Ascending aorta (tissue), 2 donors: ENCODE measurements at places on chromosomes 7 and 10.
A peak's percentile ranks its signal among the peaks of the same experiment; 100 is the strongest.

GRCh38 chr10:71737001-71737833, 17.6 kb upstream of the C10orf105 start:
- no peaks in the 10 kb centered on the region for H3K36me3 ChIP-seq
- no peaks in the 10 kb centered on the region for H3K27me3 ChIP-seq
- no peaks in the 10 kb centered on the region for H3K4me1 ChIP-seq
- H3K4me3 ChIP-seq, result no peak overlapping the region

GRCh38 chr10:44956226-44956625, 3.4 kb upstream of the RASSF4 start:
- no peak overlapping the region for H3K4me3 ChIP-seq
- H3K27me3 ChIP-seq, result no peaks in the 10 kb centered on the region
- DNase-seq, result no peak
- H3K27ac ChIP-seq, result no peak overlapping the region
- no peaks in the 10 kb centered on the region for H3K36me3 ChIP-seq

GRCh38 chr10:29205787-29206186, 83.1 kb upstream of the LYZL1 start:
- H3K27me3 ChIP-seq, result no peaks in the 10 kb centered on the region
- no peaks in the 10 kb centered on the region for H3K4me1 ChIP-seq
- no peak for DNase-seq
- H3K4me3 ChIP-seq, result no peak overlapping the region
- H3K27ac ChIP-seq, result no peak overlapping the region
- H3K36me3 ChIP-seq, result no peaks in the 10 kb centered on the region

GRCh38 chr7:135186841-135187253, 16.3 kb upstream of the CYREN start:
- H3K4me3 ChIP-seq, result no peak overlapping the region
- H3K36me3 ChIP-seq, result peaks cover 98% of the 10 kb centered on the region
- DNase-seq, result no peak
- H3K27ac ChIP-seq, result no peak overlapping the region

GRCh38 chr7:711922-712380, 14.5 kb upstream of the DNAAF5 start:
- peak overlapping the region; percentile 70 for H3K4me3 ChIP-seq
- no peaks in the 10 kb centered on the region for H3K36me3 ChIP-seq
- no peaks in the 10 kb centered on the region for H3K4me1 ChIP-seq
- H3K27me3 ChIP-seq, result no peaks in the 10 kb centered on the region
- no peak overlapping the region for H3K27ac ChIP-seq
- no peak for DNase-seq

DNA sequence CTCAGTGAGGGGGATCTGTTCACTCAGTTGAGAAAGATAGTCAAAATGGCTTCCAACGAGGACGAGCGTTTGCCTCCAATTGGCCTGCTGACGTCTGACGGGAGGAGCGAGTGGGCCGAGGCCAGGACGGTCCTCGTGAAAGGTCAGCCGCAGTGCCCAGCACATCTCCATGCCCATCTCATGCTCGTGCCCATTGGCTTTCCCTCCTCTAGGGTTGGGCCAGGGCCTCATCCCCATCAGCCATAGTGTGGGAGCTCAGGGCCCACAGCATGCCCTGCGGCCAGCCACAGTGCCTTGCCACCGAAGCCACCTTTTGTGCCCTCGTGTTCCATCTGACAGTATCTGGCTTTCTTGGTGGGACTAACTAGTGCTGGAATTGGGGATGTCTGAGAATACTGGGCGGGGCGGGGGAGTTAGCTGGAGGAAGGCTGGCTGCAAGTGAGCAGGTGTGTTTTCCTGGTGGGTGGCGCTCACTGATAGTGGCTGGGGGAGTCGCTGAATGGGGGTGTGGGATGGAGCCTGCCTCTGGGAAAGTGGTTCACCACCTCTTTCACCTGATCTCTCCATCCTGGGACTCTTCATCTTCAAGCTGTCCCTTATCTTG, 13.9 kb downstream of the CHAT start:
- H3K36me3 ChIP-seq, result no peaks in the 10 kb centered on the region
- no peaks in the 10 kb centered on the region for H3K27me3 ChIP-seq
- no peak overlapping the region for H3K27ac ChIP-seq
- DNase-seq, result no peak
- no peaks in the 10 kb centered on the region for H3K4me1 ChIP-seq

GRCh38 chr10:93072225-93072712, 1.4 kb upstream of the CYP26A1 start:
- H3K27ac ChIP-seq, result no peak overlapping the region
- H3K27me3 ChIP-seq, result peaks cover 15% of the 10 kb centered on the region
- H3K36me3 ChIP-seq, result no peaks in the 10 kb centered on the region
- peaks cover 36% of the 10 kb centered on the region for H3K4me1 ChIP-seq
- DNase-seq, result no peak
- H3K4me3 ChIP-seq, result peak overlapping the region; percentile 66

GRCh38 chr10:103850572-103850895, 4.8 kb downstream of the SH3PXD2A start:
- DNase-seq, result no peak
- no peaks in the 10 kb centered on the region for H3K27me3 ChIP-seq
- H3K36me3 ChIP-seq, result no peaks in the 10 kb centered on the region
- peak overlapping the region; percentile 45 for H3K4me3 ChIP-seq
- H3K4me1 ChIP-seq, result peaks cover 49% of the 10 kb centered on the region

DNA sequence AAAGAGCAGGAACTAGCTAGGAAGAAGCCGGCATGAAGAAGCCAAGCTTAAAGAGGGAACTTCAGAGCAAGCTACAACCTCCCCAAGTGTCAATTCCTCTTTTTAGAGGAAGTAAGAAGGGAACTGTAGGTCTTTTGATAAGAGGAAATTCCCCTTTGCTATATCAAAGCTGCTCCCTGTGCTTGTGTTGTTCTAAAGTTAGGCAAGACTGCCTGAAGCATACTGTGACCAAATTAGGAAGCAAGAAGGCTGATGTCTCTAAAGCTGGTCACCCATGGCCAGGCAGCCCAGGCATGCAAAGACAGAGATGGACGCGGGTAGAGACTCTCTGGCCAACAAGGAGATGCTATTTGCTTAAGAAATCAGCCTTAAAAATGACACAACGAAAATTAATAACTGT, 87.9 kb downstream of the RNF216 start:
- peaks cover 47% of the 10 kb centered on the region for H3K4me1 ChIP-seq
- no peaks in the 10 kb centered on the region for H3K27me3 ChIP-seq
- H3K4me3 ChIP-seq, result peak overlapping the region; percentile 34

- H3K4me3 ChIP-seq, result no peak overlapping the region
- no peaks in the 10 kb centered on the region for H3K27me3 ChIP-seq
- DNase-seq, result no peak
- no peaks in the 10 kb centered on the region for H3K36me3 ChIP-seq
- no peak overlapping the region for H3K27ac ChIP-seq
- no peaks in the 10 kb centered on the region for H3K4me1 ChIP-seq
Observed at GRCh38 chr10:77692782-77693181, 55.2 kb upstream of the KCNMA1 start.

- H3K27ac ChIP-seq, result peak overlapping the region; percentile 10
- no peak for DNase-seq
- H3K4me1 ChIP-seq, result peaks cover 48% of the 10 kb centered on the region
- H3K4me3 ChIP-seq, result peak overlapping the region; percentile 94
- peaks cover 27% of the 10 kb centered on the region for H3K36me3 ChIP-seq
Observed at GRCh38 chr10:30438021-30438850, 4.3 kb downstream of the MAP3K8 start.

DNA sequence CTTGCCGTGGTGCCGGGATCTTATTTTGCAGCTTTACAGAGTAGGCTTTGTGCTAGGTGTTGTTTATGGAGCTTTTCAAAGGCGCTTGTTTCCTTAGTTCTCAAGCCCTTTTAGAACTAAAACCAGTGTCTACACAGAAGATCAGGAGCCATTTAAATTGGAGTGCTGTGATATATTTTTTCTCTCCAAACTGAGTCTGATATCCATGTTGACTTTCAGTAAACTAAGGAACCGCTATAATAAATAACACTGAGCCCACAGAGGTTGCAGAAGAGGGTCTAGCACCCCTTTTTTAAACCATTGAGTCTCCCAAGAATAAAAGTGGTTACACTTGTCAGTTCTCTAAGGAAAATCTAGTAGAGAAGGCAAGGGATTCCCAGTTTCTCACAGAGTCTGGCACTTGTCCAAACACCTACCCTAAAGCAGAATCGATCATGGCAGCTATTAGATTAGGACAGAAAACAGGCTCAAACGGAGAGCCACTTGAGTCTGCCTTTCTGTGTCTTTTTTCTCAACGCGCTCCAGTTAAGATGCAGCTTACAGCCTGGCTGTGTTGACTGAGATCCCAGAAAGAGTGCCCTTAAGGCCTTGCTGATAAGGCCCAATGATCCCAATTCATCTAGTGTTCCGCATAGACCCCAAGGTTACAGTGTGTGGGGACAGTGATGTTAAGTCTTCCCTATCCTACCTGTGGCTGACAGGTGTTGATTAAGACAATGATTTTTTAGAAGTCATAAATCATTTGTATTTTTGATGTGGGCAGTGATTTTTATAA, 804 bp downstream of the TMEM106B start:
- H3K4me1 ChIP-seq, result no peaks in the 10 kb centered on the region
- H3K27me3 ChIP-seq, result no peaks in the 10 kb centered on the region
- no peak for DNase-seq
